Activated CD4-positive, alpha-beta memory T cell treated with anti-CD3 and anti-CD28 coated beads for 36 hours (primary cell): ENCODE measurements at places on chromosomes 3 and 15. TPM values are rescaled to one million over a fixed set of nuclear protein-coding genes. Genes with fewer than 3 reads are reported as not detected.
A peak's percentile ranks its signal among the peaks of the same experiment; 100 is the strongest.

DNA sequence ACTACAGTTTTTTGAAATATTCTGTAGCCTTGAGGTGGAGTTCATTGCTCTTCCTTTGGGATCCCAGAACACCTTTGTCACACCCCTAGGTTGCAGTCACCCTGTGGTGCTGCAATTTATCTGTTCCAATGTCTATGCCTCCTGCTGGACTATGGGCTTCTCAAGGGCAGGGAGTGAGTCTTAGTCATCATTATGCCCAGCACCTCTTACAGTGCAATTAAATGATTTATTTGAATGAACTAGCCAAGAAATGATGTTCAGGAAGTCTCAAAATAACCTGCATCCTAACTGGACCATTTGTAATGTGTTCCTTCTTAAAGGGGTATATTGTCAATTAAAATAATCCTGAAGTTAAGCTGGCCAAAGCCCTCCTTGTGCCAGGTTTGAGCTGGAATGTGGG, 28.5 kb downstream of the SHC4 start:
- no peak overlapping the region for H3K4me3 ChIP-seq
- peaks cover 25% of the 10 kb centered on the region for H3K27me3 ChIP-seq
- H3K36me3 ChIP-seq = no peaks in the 10 kb centered on the region

DNA sequence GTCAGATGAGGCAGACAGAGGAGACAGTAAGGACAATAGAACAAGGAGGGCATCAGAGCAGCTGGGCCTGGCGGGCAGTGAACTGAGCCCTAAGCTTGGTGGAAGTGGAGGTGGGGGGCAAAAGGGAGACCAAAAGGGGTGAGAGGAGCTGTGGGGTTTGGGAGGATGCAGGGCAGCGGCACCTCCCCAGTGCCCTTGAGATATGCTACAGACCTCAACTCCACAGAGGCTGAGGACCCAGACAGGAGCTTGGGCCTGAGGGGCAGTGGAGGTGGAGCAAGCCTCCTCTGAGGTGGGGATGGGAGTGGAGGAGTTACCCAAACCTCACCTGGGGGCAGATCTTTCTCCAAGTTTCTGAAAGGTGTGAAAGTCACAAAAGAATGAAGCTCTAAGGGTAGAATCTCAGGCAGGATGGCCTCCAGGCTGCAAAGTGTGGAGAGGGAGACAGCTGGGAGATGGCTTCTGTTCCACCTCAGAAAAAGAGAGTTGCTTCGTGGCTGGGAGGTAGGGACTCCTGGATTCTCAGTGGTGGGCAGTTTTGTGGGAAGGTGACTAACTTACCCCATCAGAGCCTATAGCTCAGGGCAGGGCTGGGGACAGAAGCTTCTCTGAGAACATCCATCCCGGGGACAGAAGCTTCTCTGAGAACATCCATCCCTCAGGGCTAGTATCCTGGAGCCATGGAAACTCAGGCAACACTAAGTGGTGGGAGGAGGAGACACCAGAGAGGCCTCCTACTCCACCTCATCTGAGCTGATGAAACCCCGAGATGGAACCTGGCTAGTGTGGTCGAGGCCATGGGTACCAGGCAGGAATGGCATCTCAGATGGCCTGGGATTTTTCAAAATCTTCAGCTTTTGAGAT, 2.3 kb upstream of the CLK3 start:
- no peaks in the 10 kb centered on the region for H3K36me3 ChIP-seq
- H3K4me1 ChIP-seq = peaks cover 20% of the 10 kb centered on the region
- peak; percentile 21 for DNase-seq
- peak overlapping the region; percentile 33 for H3K27ac ChIP-seq

Gene PP2D1
- not detected for total RNA-seq

GRCh38 chr3:139975594-139976365, 40.8 kb downstream of the CLSTN2 start:
- H3K4me3 ChIP-seq = no peak overlapping the region
- H3K27me3 ChIP-seq = no peaks in the 10 kb centered on the region
- DNase-seq = no peak
- H3K27ac ChIP-seq = no peak overlapping the region
- H3K4me1 ChIP-seq = no peaks in the 10 kb centered on the region

- no peak overlapping the region for H3K27ac ChIP-seq
- no peaks in the 10 kb centered on the region for H3K36me3 ChIP-seq
- no peaks in the 10 kb centered on the region for H3K4me1 ChIP-seq
- DNase-seq = no peak
- H3K27me3 ChIP-seq = peaks cover 1% of the 10 kb centered on the region
These were observed 23.7 kb downstream of the ADCY5 start for GRCh38 chr3:123424999-123425712.

DNA sequence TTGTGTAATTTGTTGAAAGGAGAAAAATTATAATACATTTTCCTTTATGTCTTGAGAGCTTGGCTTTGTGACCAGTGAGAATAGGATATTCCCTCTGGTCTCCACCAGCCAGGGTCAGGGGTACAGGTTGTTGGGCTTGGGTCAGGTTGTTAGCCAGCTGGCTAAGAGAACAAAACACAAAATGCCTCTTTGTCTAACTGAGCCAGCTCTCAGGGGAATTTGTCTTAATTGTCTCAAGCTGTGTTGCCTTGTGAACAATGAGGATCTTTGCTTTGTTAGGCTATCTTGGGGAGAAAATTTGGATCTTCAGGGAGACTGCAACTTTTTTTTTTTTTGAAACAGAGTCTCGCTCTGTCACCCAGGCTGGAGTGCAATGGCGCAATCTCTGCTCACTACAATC, 17.7 kb upstream of the GK5 start:
- H3K27me3 ChIP-seq = peaks cover 21% of the 10 kb centered on the region
- no peak overlapping the region for H3K27ac ChIP-seq
- no peaks in the 10 kb centered on the region for H3K36me3 ChIP-seq
- no peaks in the 10 kb centered on the region for H3K4me1 ChIP-seq
- DNase-seq = no peak

DNA sequence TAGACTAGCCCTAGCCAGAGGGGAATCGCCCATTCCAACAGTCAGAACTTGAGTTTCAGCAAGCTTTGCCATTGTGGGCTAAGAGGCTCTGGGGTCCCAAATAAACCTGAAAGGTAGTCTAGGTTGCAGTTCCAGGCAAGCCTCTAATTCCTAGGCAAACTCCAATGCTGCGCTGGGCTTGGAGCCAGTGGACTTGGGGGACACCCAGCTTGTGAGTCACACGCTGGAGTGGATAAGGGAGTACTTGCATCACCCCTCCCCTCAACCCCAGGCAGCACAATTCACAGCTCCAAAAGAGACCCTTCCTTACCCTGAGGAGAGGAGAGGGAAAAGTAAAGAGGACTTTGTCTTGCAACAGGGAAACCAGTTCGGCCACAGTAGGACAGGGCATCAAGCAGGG, 105.2 kb upstream of the DPPA4 start:
- H3K36me3 ChIP-seq = no peaks in the 10 kb centered on the region
- peaks cover 3% of the 10 kb centered on the region for H3K27me3 ChIP-seq
- no peaks in the 10 kb centered on the region for H3K4me1 ChIP-seq
- no peak overlapping the region for H3K27ac ChIP-seq
- DNase-seq = no peak
- no peak overlapping the region for H3K4me3 ChIP-seq

GRCh38 chr3:60555686-60556354, 695.4 kb downstream of the FHIT start:
- H3K27ac ChIP-seq = no peak overlapping the region
- H3K4me1 ChIP-seq = peaks cover 3% of the 10 kb centered on the region
- H3K27me3 ChIP-seq = no peaks in the 10 kb centered on the region

- H3K4me3 ChIP-seq = peak overlapping the region; percentile 82
- peaks cover 1% of the 10 kb centered on the region for H3K36me3 ChIP-seq
- H3K27ac ChIP-seq = peak overlapping the region; percentile 97
These were observed 557 bp downstream of the DENND4A start for GRCh38 chr15:65791335-65792137.

Gene OXTR
- 1.1 TPM for total RNA-seq

DNA sequence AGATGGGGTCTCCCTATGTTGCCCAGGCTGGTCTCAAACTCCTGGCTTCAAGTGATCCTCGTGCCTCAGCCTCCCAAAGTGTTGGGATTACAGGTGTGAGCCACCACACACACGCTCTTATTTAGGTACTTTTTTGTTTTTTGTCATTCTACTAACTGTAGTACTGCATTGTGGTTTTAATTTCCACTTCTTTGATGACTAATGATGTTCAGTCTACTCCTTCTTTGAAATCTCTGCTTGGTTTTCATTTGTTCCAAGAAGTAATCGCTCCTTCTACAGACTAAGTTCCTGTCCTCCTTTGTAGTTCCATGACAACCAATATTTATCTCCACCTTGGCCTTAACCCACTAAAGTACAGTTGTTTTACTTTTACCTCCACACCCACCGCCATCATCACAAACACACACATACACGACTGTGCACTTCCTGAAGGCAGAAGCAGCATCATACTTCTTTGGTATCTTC, 529 bp upstream of the DLEC1 start:
- H3K4me3 ChIP-seq = peak overlapping the region; percentile 48
- H3K36me3 ChIP-seq = peaks cover 8% of the 10 kb centered on the region
- H3K27me3 ChIP-seq = no peaks in the 10 kb centered on the region
- peak overlapping the region; percentile 93 for H3K27ac ChIP-seq

GRCh38 chr3:4376499-4376898, 73.3 kb downstream of the SETMAR start:
- no peak overlapping the region for H3K27ac ChIP-seq
- H3K27me3 ChIP-seq = no peaks in the 10 kb centered on the region
- no peak overlapping the region for H3K4me3 ChIP-seq
- DNase-seq = no peak

DNA sequence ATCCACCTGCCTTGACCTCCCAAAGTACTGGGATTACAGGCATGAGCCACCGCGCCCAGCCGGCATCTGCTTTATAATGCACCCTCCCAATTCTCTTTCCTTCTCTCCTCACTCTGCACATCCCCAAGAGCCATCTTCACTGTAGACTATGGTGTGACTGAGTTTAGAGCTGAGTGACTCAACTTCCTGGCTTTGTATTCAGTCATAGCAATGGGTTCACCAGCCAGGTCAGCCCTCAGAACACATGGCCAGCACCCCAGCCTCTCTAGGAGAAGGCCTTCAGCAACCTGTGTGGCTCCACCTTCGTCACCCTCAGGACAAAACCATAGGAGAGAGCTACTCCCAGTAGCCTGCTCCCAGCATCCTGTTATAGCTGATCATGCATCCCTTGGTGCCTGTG, 33.0 kb downstream of the ARID3B start:
- H3K36me3 ChIP-seq = peaks cover 17% of the 10 kb centered on the region
- no peaks in the 10 kb centered on the region for H3K27me3 ChIP-seq
- DNase-seq = peak; percentile 38
- peaks cover 7% of the 10 kb centered on the region for H3K4me1 ChIP-seq
- H3K27ac ChIP-seq = no peak overlapping the region

- H3K27me3 ChIP-seq = no peaks in the 10 kb centered on the region
- no peak overlapping the region for H3K4me3 ChIP-seq
- no peak for DNase-seq
- H3K4me1 ChIP-seq = no peaks in the 10 kb centered on the region
- H3K27ac ChIP-seq = no peak overlapping the region
These were observed 621.4 kb downstream of the OTOL1 start for GRCh38 chr3:162117961-162118360.

DNA sequence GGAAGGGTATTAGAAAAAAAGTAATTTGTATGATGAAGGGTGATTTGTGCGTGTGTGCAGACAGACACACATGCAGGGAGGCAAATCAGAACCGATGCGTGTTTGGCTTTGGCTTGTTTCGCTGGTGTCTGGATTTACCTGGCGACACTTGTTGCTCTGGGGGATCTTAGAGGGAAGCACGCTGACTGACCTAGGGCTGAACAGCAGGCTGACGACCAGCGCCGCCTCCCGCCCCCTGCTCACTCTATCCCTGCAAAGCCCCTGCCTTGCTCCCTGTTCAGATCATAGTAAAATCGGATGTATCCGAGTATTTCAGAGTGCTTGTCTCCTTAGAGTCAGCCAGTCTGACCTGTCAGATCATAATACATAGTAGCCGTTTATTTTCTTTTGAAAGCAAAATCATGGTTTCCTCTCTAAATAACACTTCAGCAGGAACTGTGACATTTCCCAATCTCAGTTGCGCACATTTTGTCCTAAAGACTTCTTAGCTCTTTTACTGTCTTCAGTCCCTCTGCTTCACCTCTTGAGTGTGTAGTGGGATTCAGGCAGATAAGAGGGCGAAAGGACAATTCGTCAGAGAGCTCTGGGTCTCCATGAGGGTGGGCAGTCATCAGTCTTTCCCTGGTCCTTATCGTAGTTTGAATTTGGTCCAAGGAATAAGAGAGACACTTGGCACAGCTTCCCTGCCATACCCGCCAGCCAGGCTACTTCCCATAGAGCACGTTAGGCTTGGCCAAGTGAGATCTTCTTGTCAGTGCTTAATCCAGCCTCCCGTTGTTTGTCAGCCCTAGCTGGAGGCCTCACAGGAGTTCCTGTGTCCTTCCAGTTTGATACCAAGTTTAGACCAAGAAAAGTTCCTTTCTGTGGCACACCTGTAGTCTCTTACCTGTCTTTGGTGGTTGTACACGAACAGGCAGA, 97.4 kb downstream of the PGPEP1L start:
- H3K36me3 ChIP-seq = peaks cover 7% of the 10 kb centered on the region
- no peak for DNase-seq
- no peak overlapping the region for H3K4me3 ChIP-seq
- no peaks in the 10 kb centered on the region for H3K27me3 ChIP-seq
- peaks cover 4% of the 10 kb centered on the region for H3K4me1 ChIP-seq

DNA sequence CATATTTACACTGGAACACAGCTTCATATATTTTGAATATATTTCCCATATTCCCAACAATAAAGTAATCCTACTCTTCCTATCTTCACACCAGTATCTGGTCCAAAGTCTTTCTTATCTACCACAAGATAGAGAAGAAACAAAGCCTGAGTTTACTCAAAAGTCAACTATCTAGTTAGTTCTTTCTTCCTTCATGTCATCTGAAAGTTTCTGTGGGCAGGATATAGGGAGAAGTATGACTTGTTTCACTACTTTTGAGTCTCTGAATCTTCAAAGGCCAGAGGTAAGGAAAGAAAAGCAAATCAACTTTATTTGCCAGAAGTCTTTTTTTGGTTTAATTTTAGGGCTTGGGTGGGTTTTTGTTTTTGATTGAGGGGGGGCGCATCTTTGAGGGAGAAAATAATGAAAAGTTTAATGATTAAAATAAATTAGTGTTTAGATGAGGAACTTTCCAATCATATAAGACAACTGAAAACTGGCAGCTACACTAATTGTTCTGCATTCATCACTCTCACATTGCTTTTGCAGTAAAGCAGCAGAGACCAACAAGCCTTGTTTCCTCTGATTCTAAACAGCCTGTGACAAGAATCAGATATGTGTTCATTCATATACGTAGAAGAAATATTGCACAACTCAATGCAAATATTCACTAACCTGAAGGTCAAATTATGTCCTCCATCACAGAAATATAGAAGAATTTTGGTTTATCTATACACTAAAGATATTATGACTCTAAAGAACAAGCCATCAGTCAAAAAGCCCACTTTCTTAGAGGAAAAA, 421.4 kb downstream of the SHQ1 start:
- DNase-seq = no peak
- peaks cover 78% of the 10 kb centered on the region for H3K4me1 ChIP-seq
- peak overlapping the region; percentile 23 for H3K4me3 ChIP-seq
- peaks cover 23% of the 10 kb centered on the region for H3K36me3 ChIP-seq
- peak overlapping the region; percentile 82 for H3K27ac ChIP-seq
- H3K27me3 ChIP-seq = no peaks in the 10 kb centered on the region

GRCh38 chr3:192794216-192794615, 66.9 kb upstream of the FGF12 start:
- no peaks in the 10 kb centered on the region for H3K27me3 ChIP-seq
- no peak overlapping the region for H3K27ac ChIP-seq
- H3K36me3 ChIP-seq = peaks cover 3% of the 10 kb centered on the region

Gene NUP210
- total RNA-seq = 144 TPM
